ENCODE measurements at places on chromosomes 2 and 18.

DNA sequence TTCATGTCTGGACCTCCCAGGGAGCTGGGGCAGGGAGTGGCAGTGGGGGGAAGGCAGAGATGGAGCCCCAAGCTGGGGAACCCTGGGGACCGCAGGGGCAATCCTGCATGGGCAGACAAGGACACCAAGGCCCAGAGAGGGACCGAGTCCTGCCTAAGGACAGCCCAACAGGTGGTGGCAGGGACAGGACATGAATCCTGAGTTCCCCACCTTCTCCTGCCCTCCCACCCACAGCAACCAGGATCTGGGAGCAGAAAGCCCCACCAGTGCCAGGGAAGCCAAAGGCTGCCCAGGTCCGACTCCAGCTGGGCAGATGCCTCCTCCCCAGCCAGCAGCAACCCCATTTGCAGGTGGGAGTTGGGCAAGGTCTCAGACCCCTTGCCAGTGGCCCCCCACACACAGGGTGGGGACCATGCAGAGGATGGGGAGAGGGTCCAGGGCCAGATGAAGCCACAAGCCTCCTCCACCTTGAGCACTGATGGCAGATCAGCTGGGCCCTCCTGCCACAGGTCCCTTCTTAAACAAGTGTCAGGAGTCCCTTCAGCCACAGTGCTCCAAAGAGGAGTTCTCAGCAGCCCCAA lies 6.3 kb downstream of the ADRA2B start:
- no peak for DNase-seq

DNA sequence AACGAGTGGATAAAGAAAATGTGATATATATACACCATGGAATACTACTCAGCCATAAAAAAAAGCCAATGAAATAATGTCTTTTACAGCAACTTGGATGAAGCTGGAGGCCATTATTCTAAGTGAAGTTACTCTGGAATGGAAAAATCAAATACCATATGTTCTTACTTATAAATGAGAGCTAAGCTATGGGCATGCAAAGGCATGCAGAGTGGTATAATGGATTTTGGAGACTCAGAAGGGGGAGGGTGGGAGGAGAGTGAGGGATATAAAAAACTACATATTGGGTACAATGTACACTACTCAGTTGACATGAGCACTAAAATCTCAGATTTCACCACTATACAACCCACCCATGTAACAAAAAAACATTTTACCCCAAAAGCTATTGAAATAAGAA lies 1.7 kb upstream of the MSGN1 start:
- DNase-seq = no peak

DNA sequence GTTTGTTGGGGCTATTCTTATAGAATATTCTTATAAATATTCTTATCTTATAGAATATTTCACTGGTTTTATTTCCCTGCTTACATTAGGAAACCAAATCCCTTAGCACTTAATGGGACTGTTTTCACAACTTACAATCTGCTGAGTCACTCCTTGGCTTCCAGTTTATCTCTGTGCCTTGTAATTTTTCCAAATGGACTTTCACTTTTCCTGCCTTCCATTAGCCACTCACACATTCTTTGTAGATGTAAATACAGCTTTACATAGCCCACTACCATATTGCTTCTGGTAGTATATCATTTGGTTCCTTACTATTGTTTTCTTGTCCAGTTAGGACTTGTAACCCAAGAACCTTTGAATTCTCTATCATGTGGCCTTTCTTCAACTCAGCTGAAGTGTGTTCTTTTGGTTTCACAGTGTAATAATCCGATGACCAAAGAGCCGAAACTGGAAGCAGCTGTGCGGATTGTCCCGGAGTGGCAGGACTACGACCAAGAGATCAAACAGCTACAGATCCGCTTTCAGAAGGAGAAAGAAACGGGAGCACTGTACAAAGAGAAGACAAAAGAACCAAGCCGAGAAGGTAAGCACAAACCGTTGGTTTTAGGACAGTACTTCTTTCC lies 96.1 kb downstream of the UGGT1 start:
- no peak for DNase-seq

GRCh38 chr2:20515290-20516220 lies 68.7 kb downstream of the RHOB start:
- DNase-seq = no peak

- DNase-seq = no peak
Observed at GRCh38 chr2:135798762-135799161, 38.2 kb downstream of the LCT start.

DNA sequence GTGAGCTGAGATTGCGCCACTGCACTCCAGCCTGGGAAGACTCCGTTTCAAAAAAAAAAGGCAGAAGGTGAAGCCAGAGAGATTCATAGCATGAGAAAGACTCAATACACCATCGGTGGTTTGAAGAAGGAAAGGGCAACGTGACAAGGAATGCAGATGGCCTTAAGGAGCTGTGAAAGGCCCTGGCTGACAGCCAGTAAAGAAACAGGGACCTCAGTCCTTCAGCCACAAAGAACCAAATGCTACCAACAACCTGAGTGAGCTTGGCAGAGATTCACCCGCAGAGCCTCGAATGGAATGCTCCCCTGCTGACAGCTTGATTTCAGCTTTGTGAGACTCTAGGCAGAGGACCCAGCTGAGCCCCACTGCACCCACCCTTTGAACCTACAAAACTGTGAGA lies 154.9 kb upstream of the NDUFV2 start:
- no peak for DNase-seq

- no peak for DNase-seq
Observed at GRCh38 chr2:239171643-239172042, 229.2 kb downstream of the HDAC4 start.

DNA sequence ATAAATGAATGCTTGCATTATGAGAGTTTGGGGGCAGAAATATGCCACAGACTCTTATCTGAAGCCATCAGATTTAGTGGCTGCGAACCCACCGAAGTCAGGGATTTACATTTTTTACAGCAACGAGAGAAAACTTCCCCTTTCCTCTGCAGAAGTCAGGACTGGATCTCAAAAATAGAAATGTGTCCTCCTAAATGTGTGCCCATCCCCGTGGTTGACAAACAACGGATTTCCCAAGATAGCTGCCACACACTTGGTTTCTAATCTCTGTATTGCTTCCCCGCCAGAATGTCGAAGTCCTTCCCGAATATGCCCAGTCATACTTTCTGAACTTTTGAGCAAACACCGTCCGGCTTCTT lies 879 bp upstream of the ADAM23 start:
- no peak for DNase-seq

- no peak for DNase-seq
Observed at GRCh38 chr2:227774011-227774624, 28.4 kb downstream of the SCYGR8 start.

GRCh38 chr2:227414846-227415245 lies 27.1 kb upstream of the SCYGR1 start:
- no peak for DNase-seq

- no peak for DNase-seq
Observed at GRCh38 chr2:224948005-224948404, 94.3 kb downstream of the DOCK10 start.

GRCh38 chr2:68751397-68752339 lies 17.1 kb downstream of the ARHGAP25 start:
- peak; percentile 52 for DNase-seq

- DNase-seq = no peak
Observed at GRCh38 chr2:199848389-199849130, 2.4 kb downstream of the FTCDNL1 start.

GRCh38 chr2:238797537-238797936 lies 50.3 kb upstream of the TWIST2 start:
- DNase-seq = no peak

- DNase-seq = no peak
Observed at GRCh38 chr2:149089068-149089467, 50.6 kb downstream of the LYPD6B start.

DNA sequence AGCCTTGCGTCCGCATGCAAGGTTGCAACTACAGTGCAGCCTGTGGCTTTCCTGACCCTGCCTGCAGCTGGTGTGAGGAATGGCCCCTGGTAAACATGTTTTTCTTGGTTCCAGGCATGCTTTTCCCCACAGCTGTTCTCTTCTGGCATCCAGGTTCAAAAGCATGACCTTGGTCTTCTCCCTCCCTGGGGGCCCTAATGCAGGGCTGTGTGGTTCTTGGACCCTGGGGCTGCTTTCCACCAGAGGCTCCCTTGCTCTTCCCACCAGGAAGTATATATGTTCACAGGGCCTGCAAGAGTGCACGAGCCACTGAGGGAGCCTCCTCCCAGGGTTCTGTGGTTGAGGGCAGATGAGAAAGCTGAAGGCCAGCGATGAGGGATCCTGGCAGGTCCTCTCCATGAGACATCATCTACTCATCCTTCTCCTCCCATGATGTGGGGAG lies 125.9 kb downstream of the BCL2L11 start:
- no peak for DNase-seq

DNA sequence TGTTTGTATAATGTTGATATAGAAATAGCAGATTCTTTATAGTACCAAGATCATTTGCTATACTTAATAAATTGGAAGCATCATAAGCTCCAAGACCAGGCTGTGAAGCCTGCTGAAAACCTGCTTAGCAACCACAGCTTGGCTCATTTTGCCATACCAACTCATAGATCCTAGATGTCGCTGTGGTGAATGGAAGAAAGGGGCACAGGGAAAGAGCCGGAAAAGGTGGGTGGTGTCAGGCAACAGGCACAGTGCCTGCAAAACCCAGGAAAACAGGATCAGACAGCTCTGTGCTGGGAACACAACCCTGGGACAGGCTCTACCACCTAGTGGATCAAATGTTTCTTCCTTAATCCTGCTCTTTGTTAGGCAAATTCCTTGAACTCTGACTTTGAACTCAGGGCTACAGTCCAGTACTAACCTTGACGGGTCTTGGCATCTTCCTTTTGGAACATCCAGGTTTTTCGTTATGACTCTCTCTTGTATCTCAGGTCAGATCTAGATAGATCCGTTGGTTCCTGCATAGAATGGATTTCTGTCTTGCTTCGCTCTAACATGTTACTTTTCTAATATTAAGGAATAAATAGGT lies 31.6 kb downstream of the TWSG1 start:
- no peak for DNase-seq

GRCh38 chr18:45449418-45450227 lies 165.7 kb upstream of the SLC14A2 start:
- DNase-seq = no peak

DNA sequence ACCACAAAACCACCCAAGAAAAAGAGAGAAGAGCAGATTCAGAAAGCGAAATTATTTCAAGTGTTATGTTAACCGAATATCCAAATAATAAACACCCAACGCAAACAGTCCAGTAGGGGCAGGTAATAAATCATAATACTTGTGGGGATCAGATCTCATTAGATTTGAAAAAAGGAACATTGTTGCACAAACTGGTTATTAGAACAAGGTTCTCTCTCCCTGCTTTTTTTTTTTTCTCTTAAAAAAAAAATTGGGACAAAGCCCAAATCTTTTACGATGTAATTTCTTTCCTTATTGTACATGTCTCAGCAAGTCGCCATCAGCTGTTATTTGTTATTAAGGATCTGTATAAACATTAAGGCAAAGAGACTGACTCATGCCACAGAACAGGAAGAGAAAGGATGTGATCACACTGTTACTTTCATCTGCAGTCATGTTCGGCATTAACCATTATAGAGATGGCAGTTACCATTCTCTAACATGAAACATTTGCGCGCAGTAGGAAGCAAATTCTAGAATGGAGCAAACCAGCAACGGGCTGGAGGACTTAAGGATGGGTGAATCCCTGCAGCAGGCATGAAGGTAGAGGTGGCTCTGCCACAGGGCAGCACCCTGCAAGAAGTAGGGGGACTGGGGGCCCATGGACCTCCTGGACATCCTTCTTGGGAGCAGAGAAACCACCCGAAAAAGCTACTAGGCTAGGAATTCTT lies 42.0 kb downstream of the EPHA4 start:
- no peak for DNase-seq

GRCh38 chr2:170820757-170821530 lies 4.3 kb downstream of the GAD1 start:
- DNase-seq = peak; percentile 57

DNA sequence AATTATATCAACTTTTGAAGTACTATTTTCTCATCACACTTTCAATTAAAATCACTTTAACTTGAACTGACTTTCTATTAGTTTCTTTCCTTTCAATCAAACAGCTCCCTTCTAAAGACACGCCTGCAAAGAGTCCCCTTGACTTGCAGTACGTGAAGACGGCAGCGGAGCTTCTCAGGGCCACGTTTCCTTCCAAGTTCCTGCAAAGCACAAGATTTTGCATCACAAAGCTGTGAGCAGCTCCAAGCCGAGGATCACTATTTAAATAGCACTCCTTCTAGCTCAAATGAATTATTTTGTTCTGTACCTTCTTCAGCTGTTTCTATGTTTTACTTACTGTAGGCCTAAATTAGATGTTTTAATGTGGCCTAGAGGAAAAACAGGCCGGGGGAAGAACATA lies 30.8 kb downstream of the SH3YL1 start:
- no peak for DNase-seq

GRCh38 chr2:205657579-205657978 lies 24.7 kb upstream of the NRP2 start:
- no peak for DNase-seq

DNA sequence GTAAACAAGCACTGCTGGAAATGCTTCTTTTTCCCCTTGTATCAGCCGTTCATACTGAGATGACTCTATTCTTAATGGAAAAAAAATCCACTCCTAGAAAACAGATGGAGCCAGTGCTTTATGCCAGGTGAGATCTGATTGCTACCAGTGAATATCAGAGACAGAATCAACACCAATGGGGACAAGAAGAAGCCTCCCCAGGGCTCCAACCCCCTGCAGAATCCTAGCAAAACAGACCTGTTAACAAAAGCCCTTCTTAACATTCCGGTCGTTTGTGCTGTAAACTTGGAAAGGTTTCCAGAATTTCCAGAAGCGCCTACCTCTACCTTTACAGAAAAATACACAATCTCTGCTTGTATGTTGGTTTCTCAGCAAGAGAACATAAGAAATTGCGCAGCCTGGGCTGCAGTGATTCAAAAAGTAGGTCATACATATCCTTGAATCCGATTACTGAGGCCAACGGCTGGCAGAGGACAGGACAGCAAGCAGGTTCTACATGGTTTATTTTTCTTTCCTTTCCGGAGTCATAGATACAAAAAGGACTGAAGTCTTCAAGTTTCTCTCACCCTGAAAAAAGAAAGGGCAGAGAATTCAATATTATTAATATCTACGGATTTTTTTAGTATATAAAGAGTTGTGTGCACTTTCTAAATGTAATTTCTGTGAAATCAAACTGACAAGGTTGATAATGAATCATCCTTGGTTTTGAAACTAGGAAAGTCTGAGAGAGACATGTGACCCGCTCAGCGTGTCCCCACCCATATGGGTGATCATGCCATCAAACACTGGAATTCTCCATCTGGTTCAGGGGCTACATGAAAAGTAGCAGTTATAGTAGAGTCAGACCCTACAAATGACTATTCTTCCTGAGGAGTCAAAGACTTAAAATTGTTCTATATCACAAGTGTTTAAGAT lies 266.7 kb upstream of the MGAT5 start:
- no peak for DNase-seq

Measured in GM19239 (cell line).